Stimulated activated CD4-positive, alpha-beta T cell treated with anti-CD3 and anti-CD28 coated beads, Interleukin-2, amount 100 ng/mL, for 24 hours (primary cell): ENCODE measurements at places on chromosomes 11 and 22.
A peak's percentile ranks its signal among the peaks of the same experiment; 100 is the strongest.

- DNase-seq = no peak
Observed at GRCh38 chr11:15775797-15776196, 580.5 kb downstream of the SOX6 start.

GRCh38 chr11:128187377-128187776, 400.0 kb downstream of the ETS1 start:
- DNase-seq = no peak

DNA sequence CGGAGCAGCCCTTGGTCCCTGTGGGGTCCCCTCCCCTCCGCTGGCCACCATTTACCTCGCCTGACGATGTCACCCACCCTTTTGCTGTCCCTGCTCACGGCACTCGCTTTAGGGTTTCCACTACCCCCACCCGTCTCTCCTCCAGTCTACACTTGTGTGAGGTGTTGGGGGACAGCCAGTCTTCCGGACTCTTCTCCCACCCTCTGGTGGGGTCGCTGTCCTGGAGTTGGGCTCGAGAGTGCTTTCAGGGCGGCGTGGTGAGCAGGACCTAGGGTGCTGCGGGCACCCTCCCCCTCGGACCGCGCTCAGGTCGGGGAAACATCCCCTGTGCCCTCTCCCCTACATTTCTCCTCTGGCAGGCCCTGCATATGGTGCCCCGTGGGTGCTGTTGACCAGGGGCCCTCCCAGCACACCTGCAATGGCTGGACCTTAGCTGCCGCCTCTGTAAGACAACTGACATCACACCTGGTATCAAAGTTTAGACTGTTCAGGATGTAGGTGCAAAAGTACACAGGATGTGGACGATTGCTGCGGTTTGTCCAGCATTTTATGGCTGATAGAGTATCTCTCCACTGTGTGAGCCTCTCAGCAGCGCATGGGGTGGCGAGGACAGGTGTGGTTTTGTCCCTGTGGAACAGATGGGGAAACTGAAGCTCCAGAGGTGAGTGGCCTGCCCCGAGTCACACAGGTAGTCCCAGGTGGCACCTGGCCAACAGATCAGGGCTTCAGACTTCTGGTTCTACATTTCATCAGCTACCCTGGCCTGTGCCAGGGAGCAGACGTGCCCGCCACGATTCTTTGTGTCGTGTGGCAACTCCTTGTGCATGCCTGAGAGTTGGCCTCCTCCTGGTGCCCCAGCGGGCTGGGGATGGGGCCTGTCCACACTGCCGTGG, 1.2 kb downstream of the GRK2 start:
- DNase-seq = no peak

DNA sequence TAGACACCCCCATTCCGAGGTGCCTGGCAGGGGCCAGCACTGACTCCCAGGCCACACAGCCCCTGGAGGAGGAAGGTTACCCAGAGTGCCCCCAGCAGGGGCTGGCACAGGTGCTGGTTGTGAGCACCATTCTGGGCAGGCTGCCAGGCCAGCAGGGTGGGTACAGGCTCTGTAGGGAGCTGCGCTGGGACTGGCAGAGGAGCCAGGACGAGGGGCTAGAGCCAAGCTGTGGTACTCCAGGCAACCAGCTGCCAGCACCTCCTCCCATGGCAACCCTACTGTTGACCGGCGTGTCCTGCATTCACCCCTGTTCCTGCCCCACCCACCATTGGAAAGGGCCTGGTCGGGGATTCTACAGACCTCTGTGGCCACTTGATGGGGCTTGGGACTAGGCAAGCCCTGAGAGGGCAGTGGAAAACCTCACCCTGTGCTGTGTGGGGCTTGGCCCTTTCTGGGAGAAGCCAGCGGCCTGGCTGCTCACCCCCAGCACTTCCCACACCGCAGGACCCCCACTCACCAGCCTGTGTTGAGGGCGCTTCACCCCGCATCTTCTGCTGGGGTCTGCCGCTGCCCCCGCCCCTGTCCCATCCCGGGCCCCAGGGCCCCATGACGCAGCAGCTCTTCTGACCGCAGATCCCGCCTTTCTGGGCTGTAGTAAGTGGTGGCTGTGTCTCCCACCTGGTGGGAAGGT, 1.9 kb downstream of the CLDN5 start:
- DNase-seq = no peak

- no peak for DNase-seq
Observed at GRCh38 chr11:124754309-124754708, 2.3 kb upstream of the VSIG2 start.

- DNase-seq = no peak
Observed at GRCh38 chr11:115159207-115159606, 345.0 kb downstream of the CADM1 start.

DNA sequence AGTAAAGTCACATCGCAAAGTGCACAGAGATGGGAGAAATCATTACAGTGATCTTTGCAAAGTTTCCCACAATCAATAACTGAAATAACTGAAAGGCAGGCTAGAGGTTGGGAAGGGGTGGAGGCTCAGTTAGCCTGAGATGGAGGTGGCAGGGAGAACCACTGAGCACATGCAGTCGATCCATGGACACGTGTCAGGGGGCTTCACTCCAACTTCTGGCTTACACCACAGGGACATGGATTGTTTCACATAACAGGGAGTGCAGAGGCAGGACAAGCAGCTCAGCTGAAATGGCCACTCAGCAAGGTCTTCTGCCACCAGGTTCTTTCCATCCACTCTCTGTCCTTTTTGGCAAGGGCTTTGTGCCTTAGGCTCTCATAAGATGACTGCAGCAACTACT, 35.1 kb upstream of the MICAL2 start:
- no peak for DNase-seq

DNA sequence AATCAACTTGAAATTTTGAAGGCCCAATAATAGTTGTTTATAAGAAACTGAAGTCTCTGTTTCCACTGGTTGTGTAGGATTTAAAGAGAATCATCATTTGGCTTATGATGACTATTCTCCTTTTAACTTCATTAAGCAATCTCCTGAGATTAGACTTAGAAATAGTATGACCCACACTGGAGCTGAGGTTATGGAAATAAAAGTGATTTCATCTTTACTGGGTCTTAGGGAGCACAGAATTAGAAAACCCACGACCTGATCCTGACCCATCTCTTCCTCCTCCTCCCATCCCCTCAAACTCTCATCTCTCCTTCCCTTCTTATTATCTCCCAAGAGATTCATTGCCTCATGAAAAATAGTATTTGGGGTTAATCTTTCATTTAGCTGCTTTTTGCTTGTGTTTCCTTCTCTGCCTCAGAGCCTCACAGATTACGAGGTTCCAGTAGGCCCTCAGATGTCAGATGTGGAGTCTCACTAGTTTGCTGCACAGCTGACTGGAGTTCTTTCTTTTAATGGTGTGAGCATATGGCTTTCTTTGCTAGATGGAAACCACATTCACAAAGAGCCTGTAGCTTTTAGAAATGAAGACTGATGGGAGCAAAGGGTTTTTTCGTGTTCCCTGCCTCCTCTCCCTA, 85.0 kb downstream of the ALX4 start:
- no peak for DNase-seq

DNA sequence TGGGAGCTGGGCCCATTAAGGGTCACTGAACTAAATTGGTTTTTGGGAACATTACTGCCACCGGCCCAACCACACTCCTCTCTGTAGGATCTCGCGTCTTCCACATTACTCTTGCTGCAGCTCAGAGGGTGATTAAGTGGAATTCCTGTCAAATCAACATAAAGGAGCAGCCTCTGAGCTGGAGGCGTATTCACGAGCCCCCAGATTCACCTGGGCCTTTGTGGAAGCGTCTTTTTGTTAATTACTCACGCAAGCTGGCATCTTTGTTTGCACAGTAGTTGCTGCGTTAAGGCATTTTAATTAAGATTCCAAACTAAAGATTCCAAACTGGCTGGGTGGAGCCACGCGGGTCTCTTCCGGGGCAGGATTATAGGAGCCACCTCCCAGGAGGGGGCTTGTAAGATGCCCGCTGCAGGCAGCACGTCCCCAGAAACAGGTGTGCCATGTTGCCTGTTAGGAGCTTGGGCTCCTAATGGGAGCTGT, 21.5 kb upstream of the RFPL3 start:
- DNase-seq = no peak

GRCh38 chr22:43008509-43008908, 6.4 kb downstream of the PACSIN2 start:
- no peak for DNase-seq

DNA sequence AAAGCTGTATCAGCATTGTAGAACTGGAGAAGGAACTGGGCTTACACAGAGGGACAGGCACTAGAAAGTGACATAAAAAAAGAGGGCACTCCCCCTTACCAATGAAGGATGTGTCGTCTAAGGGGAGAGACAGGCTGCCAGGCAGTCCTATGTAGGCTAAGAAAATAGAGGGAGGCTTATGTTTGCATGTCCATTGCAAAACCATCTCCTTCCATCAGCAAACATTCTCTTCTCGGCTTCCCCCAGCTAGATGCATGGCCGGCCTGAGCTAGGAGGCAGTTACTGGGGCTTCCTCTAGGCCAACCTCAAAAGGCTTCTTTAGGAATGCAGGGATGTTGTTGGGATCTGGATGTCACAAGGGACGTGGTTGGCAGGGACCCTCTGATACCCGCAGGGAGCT, 139.1 kb downstream of the PKNOX2 start:
- no peak for DNase-seq

GRCh38 chr11:62694455-62695167, 5.3 kb upstream of the LRRN4CL start:
- DNase-seq = peak; percentile 78

GRCh38 chr22:37442537-37442936, 15.3 kb upstream of the ELFN2 start:
- DNase-seq = no peak

DNA sequence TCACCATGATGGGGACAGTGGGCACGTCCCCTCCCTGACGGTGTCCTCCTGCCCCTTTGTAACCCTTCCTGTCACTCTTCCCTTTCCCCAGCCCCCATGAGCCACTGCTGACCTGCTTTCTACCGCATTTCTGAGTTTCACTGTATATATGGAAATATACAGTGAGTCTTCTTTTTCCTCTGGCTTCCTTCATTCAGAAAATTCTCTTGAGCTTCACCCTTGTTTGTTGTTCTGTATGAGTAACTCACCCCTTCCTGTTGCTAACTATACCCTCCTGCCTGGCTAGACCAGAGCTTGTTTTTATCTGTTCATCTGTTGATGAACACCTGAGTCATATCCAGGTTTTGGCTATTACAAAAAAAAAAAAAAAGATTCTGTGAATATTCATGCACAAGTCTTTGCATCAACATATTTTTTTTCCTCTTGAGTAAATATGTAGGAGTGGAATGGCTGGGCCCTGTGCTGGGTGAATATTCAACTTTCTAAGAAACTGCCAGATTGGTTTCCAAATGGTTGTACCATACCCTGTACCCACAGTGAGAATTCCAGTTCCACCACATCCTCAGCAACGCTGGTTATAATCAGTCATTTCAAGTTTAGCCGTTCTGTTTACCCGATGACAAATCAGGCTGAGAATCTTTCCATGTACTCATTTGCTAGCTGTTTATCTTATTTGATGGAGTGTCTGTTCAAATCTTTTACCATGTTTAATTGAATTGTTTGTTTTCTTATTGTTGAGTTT, 62.0 kb downstream of the IGF2 start:
- peak; percentile 50 for DNase-seq

DNA sequence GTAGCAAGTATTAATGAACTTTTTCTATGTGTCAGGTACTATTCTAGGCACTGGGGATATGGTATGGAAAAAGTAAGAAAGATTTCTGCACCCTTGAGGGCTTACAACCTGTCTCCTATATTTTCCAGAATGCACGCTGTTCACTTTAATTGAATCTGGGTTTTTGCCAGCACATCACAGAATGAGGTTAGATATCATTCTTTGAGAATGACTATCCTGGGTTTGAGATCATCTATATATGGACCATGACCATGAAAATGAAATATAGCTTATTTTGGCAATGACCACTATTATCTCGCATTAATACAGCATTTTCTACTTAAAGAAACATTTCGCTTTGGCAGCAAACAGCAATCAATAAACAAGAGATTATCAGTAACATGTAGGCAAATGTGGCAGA, 46.9 kb downstream of the C11orf71 start:
- DNase-seq = no peak

DNA sequence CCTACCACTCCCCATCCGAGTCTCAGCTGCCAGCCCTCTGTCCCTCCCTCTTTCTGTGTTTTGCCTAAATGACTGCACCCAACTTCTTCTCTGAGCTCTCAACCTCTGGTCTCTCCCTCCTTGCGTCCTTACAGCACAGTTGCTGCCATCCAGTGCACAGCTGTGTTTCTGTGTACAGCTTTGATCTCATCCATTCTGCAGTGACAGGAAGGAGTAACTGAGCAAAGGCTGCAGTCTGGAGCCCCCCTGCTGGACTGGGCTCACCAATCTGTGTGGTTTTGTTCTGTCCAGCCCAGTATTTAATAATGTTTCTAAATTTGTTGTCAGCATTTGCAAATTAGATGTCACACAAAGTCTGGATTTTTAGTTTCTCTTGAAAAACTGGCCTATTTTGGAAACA, 43.8 kb downstream of the PRR5L start:
- no peak for DNase-seq

DNA sequence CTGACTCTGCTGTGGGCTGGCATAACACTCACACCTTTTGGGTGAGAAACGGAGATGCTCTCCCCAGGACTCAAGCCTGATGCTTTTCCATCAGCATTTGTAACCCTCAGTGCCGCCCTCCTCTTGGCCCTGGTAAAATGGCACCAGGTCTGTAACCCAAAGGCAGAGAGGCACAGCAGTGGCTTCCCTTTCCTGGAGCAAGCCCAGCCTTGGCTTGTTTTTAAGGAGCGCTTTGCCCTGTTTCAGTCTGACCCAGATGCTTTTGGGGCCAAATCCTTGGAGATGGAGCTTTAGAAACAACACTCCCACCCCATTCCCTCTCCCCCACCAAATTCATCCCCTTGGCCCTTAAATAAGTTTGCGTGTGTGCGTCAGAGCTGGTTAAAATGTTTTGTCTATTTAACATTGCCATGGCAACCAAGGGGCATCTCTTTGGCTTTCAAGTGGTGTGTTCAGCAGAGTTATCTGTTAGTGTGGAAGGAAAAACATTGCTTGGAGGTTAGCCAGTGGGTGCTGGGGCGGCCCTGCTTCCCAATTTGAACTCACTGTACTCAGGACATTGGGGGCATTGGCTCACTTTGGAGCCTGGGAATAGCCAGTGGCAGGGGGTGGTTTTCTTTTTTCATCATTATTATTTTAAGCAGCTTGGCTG, 134.1 kb downstream of the NAV2 start:
- DNase-seq = no peak

- no peak for DNase-seq
Observed at GRCh38 chr11:123072332-123072761, 10.4 kb upstream of the HSPA8 start.

DNA sequence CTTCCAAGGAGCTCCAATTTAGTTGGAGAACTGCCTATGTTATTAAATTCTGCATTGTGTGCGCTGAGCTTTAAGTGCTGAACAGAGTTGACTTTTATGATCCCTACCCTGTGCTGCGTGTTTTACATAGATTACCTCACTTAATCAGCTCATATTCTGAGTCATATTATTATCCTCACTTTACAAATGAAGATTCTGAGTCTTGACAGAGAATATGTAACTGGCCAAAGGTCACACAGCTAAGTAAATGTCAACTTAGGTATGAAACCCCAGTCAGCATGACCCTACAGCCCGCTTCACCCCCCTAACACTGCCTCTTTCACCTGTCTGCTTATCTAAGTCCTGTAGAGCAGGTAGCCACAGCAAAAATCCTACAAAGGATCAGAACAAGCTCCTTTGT, 19.8 kb upstream of the TMPRSS5 start:
- DNase-seq = no peak
